Left lung (tissue), 14 donors: ENCODE measurements at places on chromosomes 16 and 17. TPM values are rescaled to one million over a fixed set of nuclear protein-coding genes. Genes with fewer than 3 reads are reported as not detected.
A peak's percentile ranks its signal among the peaks of the same experiment; 100 is the strongest.

- no peaks in the 10 kb centered on the region for H3K36me3 ChIP-seq
- peak overlapping the region; percentile 97 for H3K27ac ChIP-seq
- H3K4me1 ChIP-seq: no peaks in the 10 kb centered on the region
- no peak for DNase-seq
- H3K27me3 ChIP-seq: peaks cover 9% of the 10 kb centered on the region
Observed at GRCh38 chr17:43719578-43719977, 39.0 kb downstream of the SOST start.

GRCh38 chr17:31488264-31488981 lies 96.9 kb downstream of the RAB11FIP4 start:
- DNase-seq: peak; percentile 64
- no peaks in the 10 kb centered on the region for H3K36me3 ChIP-seq
- H3K4me1 ChIP-seq: peaks cover 64% of the 10 kb centered on the region
- H3K4me3 ChIP-seq: peak overlapping the region; percentile 47
- H3K27ac ChIP-seq: peak overlapping the region; percentile 78

DNA sequence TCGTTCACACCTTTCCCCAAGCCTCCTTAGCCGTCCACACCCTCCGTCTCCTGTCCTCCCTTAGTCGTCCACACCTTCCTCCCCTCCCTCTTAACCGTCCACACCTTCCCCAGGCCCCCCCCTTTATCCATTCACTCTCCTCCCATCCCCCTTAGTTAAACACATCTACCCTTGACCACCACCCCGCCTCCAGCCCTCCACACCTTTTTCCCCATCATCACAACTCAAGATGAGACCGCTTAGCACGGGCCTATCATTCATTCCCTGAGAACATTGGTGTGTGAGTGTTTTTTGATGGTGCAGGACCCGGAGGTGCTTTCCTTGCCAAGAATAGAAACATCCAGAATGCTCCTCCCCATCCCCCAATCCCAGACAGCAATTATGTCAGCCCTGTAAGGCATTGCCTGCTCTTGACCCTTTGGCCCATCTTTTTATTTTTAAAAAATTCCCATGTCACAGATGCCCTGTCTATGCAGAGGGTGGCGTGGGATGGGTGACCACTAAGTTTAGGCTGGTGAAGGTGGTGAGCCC lies 1.4 kb downstream of the TENT4B start:
- H3K4me1 ChIP-seq: peaks cover 18% of the 10 kb centered on the region
- no peak for DNase-seq
- no peaks in the 10 kb centered on the region for H3K27me3 ChIP-seq
- peak overlapping the region; percentile 97 for H3K27ac ChIP-seq
- no peaks in the 10 kb centered on the region for H3K36me3 ChIP-seq
- peak overlapping the region; percentile 80 for H3K4me3 ChIP-seq

GRCh38 chr17:19313746-19314651 lies 48.5 kb downstream of the B9D1 start:
- no peak overlapping the region for H3K27ac ChIP-seq
- H3K27me3 ChIP-seq: no peaks in the 10 kb centered on the region
- H3K4me3 ChIP-seq: no peak overlapping the region
- peaks cover 14% of the 10 kb centered on the region for H3K36me3 ChIP-seq
- DNase-seq: no peak

- no peaks in the 10 kb centered on the region for H3K27me3 ChIP-seq
- no peaks in the 10 kb centered on the region for H3K36me3 ChIP-seq
- peak overlapping the region; percentile 72 for H3K27ac ChIP-seq
- H3K4me1 ChIP-seq: peaks cover 54% of the 10 kb centered on the region
- no peak for DNase-seq
Observed at GRCh38 chr17:68356520-68356919, 65.2 kb downstream of the ARSG start.

- no peaks in the 10 kb centered on the region for H3K36me3 ChIP-seq
- DNase-seq: no peak
- no peaks in the 10 kb centered on the region for H3K4me1 ChIP-seq
- H3K27ac ChIP-seq: no peak overlapping the region
Observed at GRCh38 chr17:13797863-13798262, 196.1 kb upstream of the HS3ST3A1 start.

Gene TERF2IP
- 79.4 TPM for polyA plus RNA-seq

GRCh38 chr17:6651354-6651918 lies at the start of the genes C17orf100 and MED31:
TSS of gene C17orf100 (plus strand) at chr17:6651762. CDS start at chr17:6651914, 152 bp downstream.
TSS of gene MED31 (minus strand) at chr17:6651605. CDS start at chr17:6651528, 77 bp downstream.
- H3K27ac ChIP-seq: peak within 1 kb of the TSS; percentile 96
- peak; percentile 96 for DNase-seq
- H3K27me3 ChIP-seq: peaks cover 10% of the 10 kb centered on the region
- H3K36me3 ChIP-seq: peaks cover 23% of the 10 kb centered on the region
- H3K4me1 ChIP-seq: peaks cover 12% of the 10 kb centered on the region

DNA sequence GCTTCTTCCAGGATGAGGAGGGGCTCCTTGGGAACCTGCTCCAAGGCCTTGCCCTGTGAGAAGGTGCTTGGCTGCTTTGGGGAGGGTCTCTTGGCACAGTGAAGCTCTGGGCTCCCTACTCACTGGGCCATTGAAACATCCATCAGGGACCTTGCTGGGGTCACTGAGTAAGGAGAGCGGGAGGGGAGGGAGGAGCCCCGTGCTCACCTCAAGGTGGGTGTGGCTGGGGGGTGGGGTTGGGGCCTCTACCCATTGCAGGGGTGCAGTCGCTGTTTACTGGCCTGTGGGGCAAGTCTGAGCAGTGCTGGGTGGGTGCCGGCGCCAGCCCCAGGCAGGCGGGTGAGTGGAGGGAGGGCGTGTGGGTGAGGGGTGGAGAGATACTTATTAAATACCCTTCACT lies 9.9 kb downstream of the TNS4 start:
- no peak overlapping the region for H3K4me3 ChIP-seq
- H3K36me3 ChIP-seq: no peaks in the 10 kb centered on the region
- H3K27ac ChIP-seq: no peak overlapping the region
- H3K4me1 ChIP-seq: peaks cover 17% of the 10 kb centered on the region
- DNase-seq: no peak
- no peaks in the 10 kb centered on the region for H3K27me3 ChIP-seq
